ENCODE measurements at places on chromosomes 4 and X.

DNA sequence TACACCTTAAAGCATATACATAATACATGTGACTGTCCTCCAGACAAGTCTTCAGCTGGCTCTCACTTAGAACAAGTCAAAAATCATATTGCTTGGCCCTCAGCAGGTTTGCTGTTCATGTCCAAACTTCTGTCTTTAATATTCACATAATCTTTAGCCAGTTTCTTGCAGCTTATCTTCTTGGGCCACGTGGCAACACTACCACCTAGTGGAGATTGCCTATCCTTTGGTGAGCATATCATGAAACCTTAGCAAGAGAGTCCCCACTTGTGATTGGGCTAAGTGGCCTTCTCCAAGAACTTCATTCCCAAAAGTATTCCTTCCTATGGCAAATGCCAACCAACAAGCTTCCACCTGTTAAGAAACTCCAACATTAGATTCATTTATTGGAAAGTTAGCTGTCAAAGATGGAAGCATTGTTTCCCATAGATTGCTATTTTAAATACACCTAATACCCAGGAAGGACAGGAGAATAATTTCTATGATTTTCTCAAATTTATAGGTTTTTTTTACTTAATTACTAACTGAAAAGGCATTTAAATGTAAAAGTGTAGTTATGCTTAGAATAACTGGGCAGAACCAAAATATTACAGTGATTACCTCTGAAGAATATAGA is 231.9 kb upstream of the INTU start:
- DNase-seq, result no peak

DNA sequence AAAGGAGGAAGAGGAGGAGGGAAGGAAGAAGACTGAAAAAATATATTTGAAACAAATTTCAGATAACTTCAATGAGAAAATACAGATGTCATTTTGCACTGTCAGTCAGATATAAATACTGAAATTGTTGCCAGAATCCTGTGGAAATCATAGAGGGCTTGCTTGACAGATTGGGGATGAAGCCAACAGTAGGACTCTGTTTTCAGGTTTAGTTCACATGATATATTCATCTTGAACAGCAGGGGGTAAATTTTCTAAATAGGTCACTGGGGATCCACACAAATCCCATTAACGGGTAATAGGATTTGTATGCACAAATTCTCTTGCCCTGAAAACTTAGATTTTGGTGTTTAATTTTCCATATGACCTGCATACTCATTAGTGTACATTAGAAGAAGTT is 103.3 kb upstream of the PCDH18 start:
- no peak for DNase-seq

DNA sequence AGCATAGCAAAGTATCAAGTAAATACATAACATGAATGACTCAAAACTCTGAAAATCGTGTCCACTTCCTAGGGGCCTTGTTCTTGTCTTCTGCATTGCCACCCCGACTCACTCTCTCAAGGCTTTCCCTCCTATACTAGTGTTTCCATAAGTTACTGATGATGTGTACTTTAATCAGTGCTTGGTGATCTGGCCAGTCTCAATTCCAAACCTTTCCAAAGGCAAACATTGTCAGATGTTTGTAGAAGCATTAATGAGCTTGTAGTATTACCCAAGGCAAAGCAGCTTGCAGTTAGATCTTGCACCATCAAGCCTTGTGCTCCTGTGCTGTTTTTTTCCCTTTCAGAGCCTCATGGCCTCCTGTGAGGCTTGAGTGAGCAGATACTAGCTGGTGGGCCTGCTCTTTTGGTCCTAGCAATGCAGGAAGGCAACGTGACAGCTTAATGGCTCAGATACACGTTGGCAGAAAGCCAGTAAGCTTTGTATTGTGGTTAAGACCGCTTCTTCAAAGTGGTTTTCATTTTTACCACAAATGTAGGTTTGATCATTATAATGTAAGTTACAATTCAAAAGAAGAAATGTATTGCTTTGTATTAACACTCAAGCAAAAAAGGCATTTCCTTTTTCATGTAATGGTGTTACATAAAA is 51.8 kb downstream of the RBPJ start:
- no peak for DNase-seq

DNA sequence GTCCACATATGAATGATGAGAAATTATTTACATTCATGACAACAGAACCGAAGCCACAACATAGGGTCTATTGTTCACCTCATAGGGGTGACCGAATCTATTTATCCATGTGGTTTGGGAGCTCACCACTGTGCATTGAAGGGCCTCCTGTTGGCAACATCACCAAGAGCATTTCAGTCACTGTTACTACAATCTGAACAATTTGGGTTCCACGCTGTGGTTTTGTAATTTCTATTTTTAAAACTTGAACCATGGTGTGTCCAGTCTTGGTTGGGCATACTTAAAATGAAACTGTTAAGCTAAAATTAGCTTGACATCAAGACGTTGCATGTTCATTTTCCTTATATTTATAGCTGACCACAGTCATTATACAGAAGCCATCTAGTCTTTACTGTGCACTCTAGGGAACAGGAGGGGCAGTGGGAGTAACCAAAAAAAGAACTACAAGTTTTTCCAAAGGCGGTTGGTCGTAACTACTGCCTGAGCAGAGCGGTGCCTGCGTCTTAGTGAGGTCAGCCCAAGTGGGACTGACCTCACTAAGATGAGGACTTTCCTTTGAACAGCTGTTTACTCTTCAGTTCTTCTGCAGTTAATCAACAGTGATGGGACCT is 192.1 kb downstream of the SPRY1 start:
- DNase-seq, result no peak

GRCh38 chrX:14274691-14275090 is 245.0 kb upstream of the GEMIN8 start:
- DNase-seq, result no peak

- no peak for DNase-seq
Measured at GRCh38 chrX:50407976-50408375, 62.6 kb downstream of the DGKK start.

DNA sequence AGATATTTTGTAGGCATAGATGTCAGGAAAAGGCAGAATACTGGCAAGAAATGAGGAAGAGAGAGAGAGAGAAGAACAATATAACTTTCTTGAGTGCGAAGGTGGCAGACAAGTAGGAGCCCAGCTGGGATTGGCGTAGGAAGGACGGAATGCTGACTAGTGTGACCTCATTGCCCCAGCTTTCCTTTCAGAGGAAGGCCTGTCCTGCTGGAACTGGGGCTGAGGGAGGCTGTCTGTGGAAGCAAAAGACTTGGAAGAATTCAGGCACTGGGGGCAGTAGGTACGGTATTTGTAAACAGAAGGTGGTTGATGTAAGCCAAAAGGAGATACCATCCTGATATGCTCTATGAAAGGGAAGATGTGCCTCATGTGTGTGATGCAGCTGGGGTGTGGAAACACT is 818.4 kb downstream of the ADGRL3 start:
- DNase-seq, result no peak

DNA sequence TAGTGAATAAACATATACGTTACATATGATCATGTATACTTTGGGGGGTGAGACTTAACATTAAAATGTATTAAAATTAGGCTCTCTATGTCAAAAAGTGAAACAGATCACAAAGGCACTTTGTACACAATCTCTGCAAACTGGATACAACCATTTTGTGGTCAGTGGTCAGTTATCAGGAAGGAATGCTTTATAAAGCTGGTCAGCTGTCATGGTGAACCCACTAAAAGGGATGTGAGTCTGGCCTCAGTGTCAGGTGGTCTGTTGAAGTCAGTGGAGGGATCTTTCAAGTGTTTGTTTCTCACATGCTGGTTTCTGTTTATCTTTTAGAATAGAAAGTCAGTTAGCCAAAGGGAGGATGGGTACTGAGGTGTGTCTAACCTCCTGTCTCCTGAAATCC is 875.5 kb upstream of the INTU start:
- no peak for DNase-seq

DNA sequence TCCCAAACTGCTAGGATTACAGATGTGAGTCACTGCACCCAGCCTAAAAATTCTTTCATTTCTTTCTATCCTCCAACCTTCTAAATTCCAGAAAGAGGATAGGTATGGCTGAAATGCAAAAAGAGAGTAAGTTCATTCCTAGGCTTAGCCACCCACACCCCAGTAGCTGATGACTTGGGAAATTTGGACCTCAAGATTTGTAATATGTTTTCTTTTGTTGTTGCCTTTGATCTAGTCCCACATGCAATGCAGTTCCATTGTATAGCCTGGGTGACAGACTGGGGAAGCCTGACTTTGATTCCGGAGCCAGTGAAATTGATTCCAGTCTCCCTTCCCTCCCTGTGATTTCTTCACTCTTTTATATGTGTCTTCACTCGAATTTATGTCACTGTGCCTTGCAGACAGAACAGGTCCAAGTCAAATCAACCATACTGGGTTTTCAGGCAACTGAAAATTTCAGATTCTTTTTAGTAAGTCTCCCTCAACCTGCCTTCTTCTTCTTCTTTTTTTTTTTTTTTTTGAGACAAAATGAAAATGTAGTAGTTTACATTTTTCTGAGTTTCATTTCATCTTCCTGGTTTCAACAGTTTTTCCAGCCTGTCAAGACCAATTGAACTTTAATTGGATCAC is 176.2 kb upstream of the RBPJ start:
- DNase-seq, result no peak

- DNase-seq, result no peak
Measured at GRCh38 chr4:25814301-25815136, 48.3 kb downstream of the SEL1L3 start.

GRCh38 chr4:19381068-19381467 is 870.6 kb upstream of the SLIT2 start:
- DNase-seq, result no peak

GRCh38 chr4:8086783-8087445 is 71.7 kb downstream of the ABLIM2 start:
- DNase-seq, result no peak

DNA sequence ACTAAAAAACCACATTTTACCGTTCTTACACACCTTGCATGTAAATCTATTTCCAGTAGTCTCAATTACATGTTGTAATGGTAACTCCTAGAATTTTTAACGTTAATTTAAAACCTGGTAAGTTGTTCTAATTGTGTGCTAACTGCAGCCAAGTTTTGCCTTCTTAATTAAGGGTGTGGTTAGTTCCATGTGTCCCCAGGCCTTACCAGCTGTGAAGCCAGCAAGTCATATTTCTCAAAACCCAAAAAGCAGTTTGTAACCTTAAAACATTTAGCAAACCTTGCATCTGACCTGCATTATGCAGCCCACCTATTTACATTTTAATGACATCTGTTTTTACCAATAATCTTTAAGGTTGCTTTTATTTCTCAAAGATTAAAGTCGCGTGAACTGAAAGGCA is 18.4 kb upstream of the FAM47E start:
- DNase-seq, result no peak

- no peak for DNase-seq
Measured at GRCh38 chrX:135644624-135645023, 68.8 kb upstream of the CT45A1 start.

DNA sequence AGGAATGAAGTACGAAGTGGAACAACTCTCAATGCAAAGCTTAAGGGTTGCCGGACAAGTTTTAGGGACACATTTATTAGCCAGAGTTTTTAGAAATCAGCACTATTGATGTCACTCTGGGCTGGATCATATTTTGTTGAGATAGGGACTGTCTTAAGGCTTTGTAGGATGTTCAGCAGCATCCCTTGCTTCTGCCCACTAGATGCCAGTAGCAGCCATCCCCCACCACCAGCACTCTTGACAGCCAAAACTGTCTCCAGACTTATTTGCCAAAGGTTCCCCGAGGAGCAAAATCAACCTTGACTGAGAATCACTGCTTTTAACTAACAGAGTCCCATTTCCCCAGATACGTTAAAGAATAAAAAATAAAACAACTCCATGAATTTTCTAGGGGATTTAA is 1497.3 kb downstream of the STIM2 start:
- DNase-seq, result no peak

DNA sequence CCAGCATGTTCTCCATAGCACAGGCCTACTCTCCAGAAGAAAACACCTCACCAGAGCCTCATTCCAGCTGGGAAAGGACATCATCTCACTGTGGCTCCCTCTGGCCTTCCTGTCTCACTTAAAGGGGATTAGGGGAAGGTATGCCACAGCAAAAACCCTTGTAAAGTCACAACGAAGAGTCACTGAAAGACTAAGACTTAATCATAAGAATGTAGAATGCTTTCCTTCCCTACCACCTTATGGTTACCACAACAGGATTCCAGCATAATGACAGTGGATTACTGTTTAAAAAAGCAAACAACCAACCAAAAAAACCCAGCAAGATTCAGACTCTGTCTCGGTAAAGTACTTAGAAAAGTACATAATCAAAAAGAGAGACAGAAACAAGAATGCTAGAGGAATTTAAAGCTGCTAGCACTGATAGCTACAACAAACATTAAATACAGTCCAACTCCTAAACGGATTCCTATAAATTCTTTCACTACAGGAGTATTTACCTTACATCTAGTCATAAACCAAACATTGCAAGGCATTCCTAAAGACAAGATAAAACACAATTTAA is 75.1 kb downstream of the BANK1 start:
- DNase-seq, result no peak

DNA sequence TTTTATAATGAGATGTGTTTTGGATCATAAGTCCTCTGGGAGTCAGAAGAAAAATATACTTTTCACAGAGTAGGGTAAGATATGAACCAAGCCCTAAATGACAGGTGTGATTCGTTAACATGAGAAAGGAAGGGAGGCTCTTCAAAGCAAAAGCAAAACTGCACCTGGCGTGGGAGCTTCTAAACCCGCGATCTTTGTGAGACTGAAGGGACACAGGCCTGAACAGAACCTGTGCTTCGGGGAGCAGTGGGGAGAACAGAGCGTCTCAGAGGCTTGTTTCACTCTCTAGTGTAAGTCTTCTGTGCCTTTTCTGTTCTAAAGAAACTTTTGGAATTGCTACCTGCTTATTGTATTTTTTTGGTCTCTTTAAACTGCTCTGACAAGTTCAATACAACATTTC is 30.2 kb upstream of the CYP4V2 start:
- no peak for DNase-seq

DNA sequence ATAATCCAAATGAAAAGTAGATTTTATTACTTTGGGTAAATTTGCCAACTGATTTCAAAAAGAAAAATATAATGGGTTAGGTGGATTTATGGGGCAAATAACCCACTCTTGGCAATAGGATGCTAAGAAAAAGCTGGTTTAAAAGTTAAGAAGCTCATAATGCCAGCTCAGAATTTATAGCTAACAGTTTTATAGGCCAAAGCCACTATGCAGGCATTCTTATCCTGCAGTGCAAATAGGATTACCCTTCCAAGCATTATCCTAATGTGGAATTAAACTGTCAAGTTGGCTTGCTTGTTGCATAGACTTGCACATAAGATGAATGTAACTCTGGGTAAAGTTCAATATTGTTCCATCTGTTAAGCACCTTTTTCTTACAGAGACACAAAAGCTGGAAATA is 703.0 kb downstream of the PCDH18 start:
- no peak for DNase-seq
